ENCODE measurements at places on chromosomes 2 and 18.

- DNase-seq = no peak
Measured at GRCh38 chr18:44766450-44766849, 85.8 kb downstream of the SETBP1 start.

DNA sequence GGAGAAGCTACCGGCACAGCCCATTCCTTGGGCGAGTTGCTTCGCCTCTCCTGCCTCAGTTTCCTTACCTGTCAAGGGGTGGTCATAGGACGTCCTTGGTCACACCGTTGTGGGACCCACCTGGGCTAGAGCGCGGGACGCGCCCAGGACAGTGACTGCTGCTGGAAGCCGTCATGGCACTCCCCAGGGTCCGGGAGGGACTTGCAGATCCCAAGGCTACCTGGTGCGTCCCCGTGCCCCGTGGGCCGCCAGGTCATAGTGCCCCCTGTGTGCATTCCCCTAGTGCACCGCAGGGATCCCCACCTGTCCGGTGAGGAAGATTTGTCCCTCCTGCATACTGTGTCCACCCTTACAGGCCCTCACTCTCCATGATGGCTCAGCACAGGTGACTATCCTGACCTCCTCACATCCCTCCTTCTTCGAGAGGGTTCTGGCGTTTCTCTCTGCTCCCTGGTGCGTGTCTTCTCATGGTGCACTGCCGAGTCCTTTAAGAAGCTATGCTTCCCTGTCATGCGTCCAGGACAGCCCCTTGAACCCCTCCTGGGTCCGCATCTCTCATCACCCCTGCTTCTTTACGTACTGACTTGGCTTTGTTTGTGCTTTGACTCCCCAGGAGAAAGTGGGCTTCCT, 886 bp upstream of the STK25 start:
- DNase-seq = no peak

DNA sequence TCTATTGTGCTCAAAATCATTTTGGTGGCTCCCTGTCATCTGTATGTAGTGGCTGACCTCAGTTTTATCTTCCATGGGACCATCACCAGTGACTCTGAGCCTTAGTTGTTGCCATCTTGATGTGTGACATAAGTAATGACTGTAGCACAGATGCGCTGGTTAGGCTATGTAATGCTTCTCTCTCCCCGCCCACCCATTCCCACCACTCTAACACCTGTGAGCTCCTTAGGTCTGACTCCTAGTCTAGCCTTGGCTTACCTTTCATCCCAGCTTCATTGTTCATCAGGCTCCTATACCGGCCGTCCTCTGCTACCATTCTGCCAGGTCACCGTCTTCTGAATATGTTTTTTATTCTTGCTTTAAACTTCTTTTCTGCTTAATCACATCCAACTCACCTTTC, 17.2 kb downstream of the MYO1B start:
- DNase-seq = no peak

DNA sequence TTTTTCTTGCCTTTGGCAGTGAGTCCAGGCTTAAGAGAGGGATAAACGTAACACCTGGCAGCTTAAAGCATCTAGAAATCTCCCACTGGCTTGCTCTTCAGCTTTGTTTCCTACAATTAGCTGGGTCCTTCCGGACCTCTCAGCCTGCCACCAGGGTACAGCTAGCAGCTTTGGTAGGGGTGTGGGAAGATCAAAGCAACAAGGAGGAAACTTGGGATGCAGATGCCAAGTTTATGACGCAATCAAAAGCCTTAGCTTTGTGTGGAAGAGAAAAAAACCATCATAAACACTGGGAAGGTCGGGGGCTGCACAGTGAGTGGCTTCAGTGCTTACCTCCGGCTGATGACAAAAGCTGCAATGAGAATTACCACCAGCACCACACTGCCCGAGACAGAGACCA, 116.9 kb downstream of the EPHA4 start:
- no peak for DNase-seq
